T-helper 1 cell (primary cell): ENCODE measurements at places on chromosomes 2 and 18.

DNA sequence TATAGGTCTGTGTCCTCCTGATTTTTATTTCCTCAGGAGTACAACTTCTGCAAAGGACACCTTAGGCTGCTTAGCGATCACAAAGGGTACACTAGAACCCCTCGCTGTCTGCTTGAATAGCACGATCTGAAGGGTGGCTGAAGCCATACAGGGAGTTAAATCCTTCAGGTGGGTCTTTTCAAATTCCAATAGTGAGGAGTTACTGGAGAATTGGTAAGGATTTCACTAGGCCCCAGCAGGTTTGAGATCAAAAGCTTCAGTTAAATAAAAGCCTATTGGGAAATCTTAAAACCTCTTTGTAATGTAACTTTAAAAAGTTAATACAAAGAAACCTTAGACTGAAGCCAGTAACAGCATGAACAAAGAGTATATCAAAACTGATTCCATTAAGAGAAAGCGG is 613.1 kb downstream of the ZEB2 start:
- DNase-seq = no peak

GRCh38 chr2:174438146-174438886 is 42.8 kb downstream of the SCRN3 start:
- DNase-seq = no peak

GRCh38 chr18:25187521-25188192 is 164.3 kb downstream of the ZNF521 start:
- no peak for DNase-seq

GRCh38 chr2:188789951-188790350 is 184.2 kb upstream of the COL3A1 start:
- no peak for DNase-seq
